ENCODE measurements at places on chromosomes 2 and 18. TPM values are rescaled to one million over a fixed set of nuclear protein-coding genes. Genes with fewer than 3 reads are reported as not detected.

DNA sequence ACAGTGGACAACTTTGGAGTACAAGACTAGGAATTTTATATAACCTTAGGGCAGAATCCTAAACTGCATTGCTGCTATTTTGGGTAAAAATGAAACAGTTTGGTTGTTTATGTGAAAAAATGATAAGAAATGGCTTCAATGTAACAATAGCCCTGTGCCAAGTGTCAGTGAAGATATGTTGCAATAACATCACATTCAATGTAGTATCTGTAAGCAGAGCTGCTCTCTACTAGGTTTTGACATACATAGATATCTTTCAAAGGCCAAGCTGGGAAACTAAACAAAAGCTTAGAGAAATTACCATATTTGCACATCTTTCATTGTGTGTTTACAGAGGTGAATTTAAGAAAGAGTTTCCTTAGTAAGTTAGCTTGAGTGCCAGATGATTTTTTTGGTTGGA lies 135.0 kb upstream of the DOK6 start:
- no peak overlapping the region for H3K4me3 ChIP-seq
- DNase-seq = no peak
- no peaks in the 10 kb centered on the region for H3K4me1 ChIP-seq
- no peaks in the 10 kb centered on the region for H3K27me3 ChIP-seq
- no peak overlapping the region for H3K27ac ChIP-seq

- H3K27ac ChIP-seq = no peak overlapping the region
- H3K4me3 ChIP-seq = no peak overlapping the region
- H3K4me1 ChIP-seq = no peaks in the 10 kb centered on the region
- H3K27me3 ChIP-seq = no peaks in the 10 kb centered on the region
- H3K36me3 ChIP-seq = no peaks in the 10 kb centered on the region
Measured at GRCh38 chr2:199261239-199261638, 196.5 kb downstream of the SATB2 start.

DNA sequence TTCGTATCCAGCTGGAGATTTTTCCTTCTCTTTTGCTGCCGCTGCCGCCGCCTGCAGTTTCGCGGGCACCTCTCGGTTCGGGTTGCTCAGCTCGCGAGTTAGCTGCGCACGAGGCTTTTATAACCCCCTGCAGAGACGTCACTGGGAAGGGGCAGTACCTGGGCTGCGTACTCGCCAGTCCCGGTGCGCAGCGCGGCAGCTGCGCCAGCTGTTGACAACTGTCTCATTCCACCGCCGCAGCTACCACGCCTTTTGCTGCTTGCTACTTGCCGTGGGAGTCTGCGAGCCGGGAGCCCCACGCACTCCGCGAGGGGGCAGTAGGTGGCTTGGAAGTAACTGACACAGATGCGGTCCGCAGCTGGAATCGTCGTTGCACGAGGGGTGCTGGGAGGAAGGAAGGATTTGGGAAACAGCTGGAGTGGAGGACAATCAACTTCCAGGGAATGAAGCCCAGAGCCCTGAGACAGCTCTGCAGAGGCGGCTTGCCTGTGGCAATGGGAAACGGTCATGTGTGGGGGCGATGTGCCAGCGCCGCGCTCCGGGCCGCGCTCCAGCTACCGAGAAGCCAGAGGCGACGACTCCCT lies at the start of gene TACR1:
Gene TACR1 (minus strand): TSS at position 93 of the 584 bp plus-strand sequence. CDS start 586 bp downstream, outside the sequence.
- H3K36me3 ChIP-seq = no peaks in the 10 kb centered on the region

GRCh38 chr2:189350540-189351209 lies 90.6 kb upstream of the WDR75 start:
- H3K36me3 ChIP-seq = no peaks in the 10 kb centered on the region
- no peak for DNase-seq
- no peak overlapping the region for H3K27ac ChIP-seq
- H3K4me3 ChIP-seq = no peak overlapping the region
- H3K27me3 ChIP-seq = no peaks in the 10 kb centered on the region
- peaks cover 12% of the 10 kb centered on the region for H3K4me1 ChIP-seq

GRCh38 chr2:238127165-238128060 lies 11.1 kb upstream of the KLHL30 start:
- H3K27me3 ChIP-seq = no peaks in the 10 kb centered on the region
- H3K36me3 ChIP-seq = no peaks in the 10 kb centered on the region
- DNase-seq = no peak
- H3K4me3 ChIP-seq = no peak overlapping the region

GRCh38 chr18:56319953-56320352 lies 318.4 kb downstream of the TXNL1 start:
- H3K36me3 ChIP-seq = no peaks in the 10 kb centered on the region
- no peak overlapping the region for H3K27ac ChIP-seq

DNA sequence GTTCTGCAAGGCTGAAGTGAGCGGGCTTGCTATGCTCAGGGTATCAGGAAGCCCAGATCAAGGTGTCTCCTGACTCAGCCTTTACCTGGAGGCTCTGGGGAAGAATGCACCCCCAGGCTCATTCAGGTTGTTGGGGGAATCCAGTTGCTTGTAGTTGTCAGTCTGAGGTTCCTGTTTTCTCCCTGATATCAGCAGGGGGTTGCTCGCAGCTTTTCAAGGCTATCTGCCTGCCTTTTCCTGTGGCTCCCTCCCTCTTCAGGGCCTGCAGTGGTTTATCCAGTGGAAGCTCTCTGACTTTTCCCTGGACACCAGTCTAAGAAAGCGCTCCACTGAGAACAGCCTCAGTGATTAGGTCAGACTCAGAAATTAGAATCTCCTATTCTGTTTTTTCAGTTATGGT lies 116.6 kb downstream of the PTPRM start:
- no peak overlapping the region for H3K27ac ChIP-seq
- no peaks in the 10 kb centered on the region for H3K4me1 ChIP-seq
- no peaks in the 10 kb centered on the region for H3K36me3 ChIP-seq
- no peaks in the 10 kb centered on the region for H3K27me3 ChIP-seq

DNA sequence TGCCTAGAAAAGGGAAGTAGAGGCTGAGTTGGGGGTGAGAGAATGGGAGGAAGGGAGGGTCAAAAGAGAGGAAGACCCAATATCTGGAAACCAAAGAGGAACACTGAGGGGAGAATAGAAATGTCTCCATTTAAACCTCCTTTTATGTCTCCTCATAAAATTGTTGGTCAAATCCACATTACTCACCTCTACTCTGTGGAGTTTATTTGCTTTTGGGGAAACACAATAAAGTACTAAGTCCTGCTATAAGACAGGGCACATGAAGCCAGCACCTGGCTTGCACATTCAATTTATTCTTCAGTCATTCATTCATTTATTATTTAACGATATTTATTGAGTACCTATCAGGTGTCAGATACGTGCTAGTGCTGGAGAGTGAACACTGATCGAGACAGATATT lies 60.3 kb upstream of the NFE2L2 start:
- no peak overlapping the region for H3K4me3 ChIP-seq
- H3K27ac ChIP-seq = no peak overlapping the region
- no peaks in the 10 kb centered on the region for H3K27me3 ChIP-seq

DNA sequence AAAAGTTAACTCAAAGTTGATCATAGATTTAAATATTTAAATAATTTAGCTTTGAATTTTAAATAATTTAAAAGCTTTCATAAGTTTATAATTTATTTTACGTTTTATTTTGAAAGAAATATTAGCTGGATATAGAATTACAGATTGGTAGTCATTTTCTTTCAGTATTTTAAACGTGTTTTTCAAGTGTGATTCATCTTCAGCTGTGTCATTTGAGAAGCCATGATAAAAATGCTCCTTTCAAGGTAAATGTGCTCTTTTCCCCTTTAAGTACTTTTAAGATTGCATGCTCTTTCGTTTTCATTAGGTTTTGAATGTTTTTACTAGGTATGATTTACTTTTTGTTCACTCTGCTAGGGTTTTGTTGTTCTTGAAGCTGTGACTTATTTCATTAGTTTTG lies 116.8 kb upstream of the FIGN start:
- H3K27me3 ChIP-seq = no peaks in the 10 kb centered on the region
- no peaks in the 10 kb centered on the region for H3K4me1 ChIP-seq
- H3K27ac ChIP-seq = no peak overlapping the region
- no peak for DNase-seq
- no peaks in the 10 kb centered on the region for H3K36me3 ChIP-seq

DNA sequence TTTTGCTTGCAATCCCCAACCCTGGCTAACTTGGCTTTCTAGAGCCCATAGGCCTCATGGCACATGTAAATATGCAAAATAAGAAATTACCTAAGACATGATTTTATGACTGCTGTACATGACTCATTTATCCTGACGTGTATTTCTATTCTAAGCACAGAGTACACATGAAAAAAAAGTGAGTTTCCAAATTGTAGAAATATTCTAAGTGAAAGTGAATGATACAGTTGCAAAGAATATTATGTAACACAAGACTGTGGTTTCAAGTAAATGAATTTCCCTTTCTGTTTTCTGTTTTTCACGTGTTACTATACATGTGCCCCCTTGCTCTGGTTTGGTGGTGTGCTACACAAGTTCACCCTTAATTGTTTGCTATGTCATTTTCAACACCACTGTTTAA lies 162.4 kb downstream of the LRP1B start:
- no peaks in the 10 kb centered on the region for H3K4me1 ChIP-seq
- no peak overlapping the region for H3K27ac ChIP-seq

DNA sequence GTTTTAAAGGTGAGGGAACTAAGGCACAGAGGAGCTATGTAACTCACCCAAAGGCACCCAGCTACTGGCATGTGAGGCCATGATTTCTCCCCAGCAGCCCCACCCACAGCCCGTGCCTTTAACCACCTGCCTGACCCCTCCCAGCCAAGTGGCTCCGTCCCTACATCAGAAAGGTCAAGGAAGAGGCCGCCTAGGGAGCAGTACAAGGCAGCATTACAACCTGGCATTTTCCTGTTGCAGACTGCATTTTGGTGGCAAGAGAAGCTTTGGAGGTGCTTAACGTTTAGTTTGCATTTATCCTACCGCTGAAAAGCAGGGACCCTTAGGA lies 17.5 kb downstream of the STEAP3 start:
- no peak overlapping the region for H3K27ac ChIP-seq
- no peaks in the 10 kb centered on the region for H3K4me1 ChIP-seq
- DNase-seq = no peak
- H3K4me3 ChIP-seq = no peak overlapping the region
- H3K36me3 ChIP-seq = no peaks in the 10 kb centered on the region

DNA sequence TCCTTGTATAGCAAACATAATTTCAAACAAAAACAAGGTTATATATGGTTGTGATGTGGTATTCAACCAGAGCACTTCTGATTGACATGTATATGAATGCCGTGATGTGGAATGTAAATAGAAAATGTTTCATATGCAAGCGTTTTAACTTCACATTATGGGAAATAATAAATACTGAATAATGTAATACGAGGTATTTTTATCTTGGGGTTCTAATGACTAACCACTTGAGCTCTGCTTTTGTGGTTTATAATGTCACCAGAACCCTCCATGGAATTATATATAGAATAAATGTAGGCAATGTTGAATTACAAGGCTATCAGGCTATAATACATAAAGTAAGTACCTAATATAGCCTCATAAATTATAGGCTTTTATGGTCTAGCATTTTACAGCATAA lies 72.4 kb downstream of the ZNF521 start:
- no peak overlapping the region for H3K4me3 ChIP-seq
- H3K4me1 ChIP-seq = no peaks in the 10 kb centered on the region
- H3K27ac ChIP-seq = no peak overlapping the region
- no peaks in the 10 kb centered on the region for H3K27me3 ChIP-seq
- no peak for DNase-seq

- peaks cover 33% of the 10 kb centered on the region for H3K4me1 ChIP-seq
- H3K27me3 ChIP-seq = no peaks in the 10 kb centered on the region
- DNase-seq = no peak
Measured at GRCh38 chr2:148658807-148659722, 14.5 kb downstream of the EPC2 start.

DNA sequence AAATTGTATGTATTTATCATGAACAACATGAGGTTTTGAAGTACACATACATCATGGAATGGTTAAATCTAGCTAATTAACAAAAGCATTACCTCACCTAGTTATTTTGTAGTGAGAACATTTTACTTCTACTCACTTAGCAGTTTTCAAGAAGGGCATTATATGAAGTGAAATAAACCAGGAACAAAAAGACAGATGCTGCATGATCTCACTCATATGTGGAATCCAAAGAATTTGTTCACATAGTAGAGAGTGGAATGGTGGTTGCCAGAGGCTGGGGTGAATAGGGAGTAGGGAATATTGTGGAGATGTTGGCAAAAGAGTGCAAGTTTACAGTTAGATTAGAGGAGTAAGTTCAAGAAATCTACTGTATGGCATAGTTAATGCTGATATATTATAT lies 292.0 kb downstream of the ASXL3 start:
- no peak for DNase-seq
- H3K4me3 ChIP-seq = no peak overlapping the region
- H3K4me1 ChIP-seq = no peaks in the 10 kb centered on the region

- H3K27me3 ChIP-seq = no peaks in the 10 kb centered on the region
- H3K4me1 ChIP-seq = no peaks in the 10 kb centered on the region
- H3K36me3 ChIP-seq = no peaks in the 10 kb centered on the region
- DNase-seq = no peak
Measured at GRCh38 chr2:54387059-54387991, 68.8 kb upstream of the SPTBN1 start.

- H3K4me1 ChIP-seq = no peaks in the 10 kb centered on the region
- no peaks in the 10 kb centered on the region for H3K27me3 ChIP-seq
- H3K27ac ChIP-seq = no peak overlapping the region
- H3K4me3 ChIP-seq = no peak overlapping the region
- no peak for DNase-seq
Measured at GRCh38 chr2:6977113-6977741, 60.0 kb downstream of the RNF144A start.

- H3K36me3 ChIP-seq = no peaks in the 10 kb centered on the region
- H3K27me3 ChIP-seq = no peaks in the 10 kb centered on the region
- DNase-seq = no peak
Measured at GRCh38 chr18:51754566-51754965, 557.1 kb upstream of the MEX3C start.

DNA sequence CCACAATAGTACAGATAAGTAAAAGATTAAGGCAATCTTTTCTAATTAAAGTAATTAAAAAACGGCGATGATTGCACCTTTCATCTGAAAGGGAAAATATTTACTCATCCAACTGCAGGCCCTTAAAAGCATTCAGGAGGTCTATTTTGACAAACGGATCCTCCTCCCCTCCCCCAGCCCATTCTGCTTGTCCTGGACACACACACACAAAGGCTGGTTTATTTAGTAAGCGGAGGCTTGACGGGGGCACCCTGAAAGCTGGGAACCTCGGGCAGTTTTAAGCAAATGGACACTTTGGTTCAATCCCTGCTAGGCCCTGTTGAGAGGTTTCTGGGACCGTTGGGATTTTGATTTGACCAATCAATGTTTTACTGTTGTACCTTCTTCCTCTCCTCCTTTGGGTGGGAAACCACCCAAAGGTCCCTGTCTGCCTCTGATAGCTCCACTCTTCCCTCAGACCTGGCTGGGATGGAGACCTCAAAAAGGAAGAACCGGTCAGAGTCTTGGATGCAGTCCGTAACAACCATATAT lies 135.8 kb upstream of the HAAO start:
- H3K36me3 ChIP-seq = no peaks in the 10 kb centered on the region
- peaks cover 9% of the 10 kb centered on the region for H3K27me3 ChIP-seq
- no peak overlapping the region for H3K27ac ChIP-seq
- H3K4me1 ChIP-seq = no peaks in the 10 kb centered on the region

C18orf54 gene
- total RNA-seq = 2.8 TPM

DES gene
- 1.3 TPM for total RNA-seq

FAM161A gene
- 2.5 TPM for total RNA-seq

TMEM247 gene
- not detected for total RNA-seq

FZD7 gene
- total RNA-seq = 0.15 TPM

TMEM198 gene
- total RNA-seq = 0.79 TPM

EHD3 gene
- total RNA-seq = 2.9 TPM

ZFP36L2 gene
- 905 TPM for total RNA-seq

CNGA3 gene
- not detected for total RNA-seq

SERPINB12 gene
- not detected for total RNA-seq

ANKRD62 gene
- total RNA-seq = not detected

UGT1A8 gene
- not detected for total RNA-seq

Data from T-cell (primary cell).